ENCODE measurements at places on chromosomes 6 and 20.

DNA sequence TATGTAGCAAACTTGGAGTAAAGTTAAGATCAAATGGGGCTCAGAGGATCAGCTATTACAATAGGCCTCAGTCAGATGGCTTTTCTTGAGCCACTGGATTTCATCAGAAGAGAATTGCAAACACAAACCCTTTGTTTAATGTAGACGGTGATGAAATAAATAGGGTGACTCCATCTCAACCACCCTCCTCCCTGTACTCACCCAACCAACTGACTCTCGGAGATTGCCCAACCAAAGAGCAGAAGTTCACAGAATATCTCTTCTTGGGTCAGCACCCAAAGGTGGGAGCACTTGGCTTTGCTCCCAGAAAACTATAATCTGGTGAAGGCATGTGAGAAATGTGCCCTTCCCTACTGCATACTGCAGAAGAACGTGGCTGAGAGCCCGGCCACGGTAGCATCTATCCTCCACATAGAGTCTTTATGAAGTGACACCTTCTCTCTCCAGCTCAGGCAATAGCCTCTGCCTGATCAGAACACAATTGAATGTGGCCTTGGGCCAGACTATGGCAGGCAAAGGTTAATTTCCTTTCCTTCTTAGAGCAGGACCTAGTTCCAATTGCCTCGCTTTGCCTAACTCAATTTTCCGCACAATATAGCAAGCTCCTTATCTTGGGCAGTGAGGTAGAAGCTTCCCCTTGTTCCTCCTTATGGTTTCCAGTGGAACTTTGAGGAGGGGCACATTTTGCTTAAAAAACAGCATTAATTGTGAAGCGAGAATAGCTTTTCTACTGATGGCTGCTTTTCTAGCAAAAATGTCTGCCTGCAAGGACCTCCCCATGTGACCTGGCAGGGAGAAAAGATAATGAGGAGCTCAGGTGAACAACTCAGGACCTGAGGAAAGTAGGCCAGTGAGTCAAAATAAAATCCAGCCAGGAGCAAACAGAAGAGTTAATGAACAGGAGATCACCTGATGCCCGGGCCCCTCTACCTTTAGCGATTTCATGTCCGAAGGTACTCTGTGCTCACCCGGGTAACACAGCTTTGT is 79.4 kb downstream of the GFOD1 start:
- no peak for DNase-seq
- H3K27me3 ChIP-seq = no peaks in the 10 kb centered on the region
- H3K27ac ChIP-seq = no peak overlapping the region
- H3K4me1 ChIP-seq = no peaks in the 10 kb centered on the region

DNA sequence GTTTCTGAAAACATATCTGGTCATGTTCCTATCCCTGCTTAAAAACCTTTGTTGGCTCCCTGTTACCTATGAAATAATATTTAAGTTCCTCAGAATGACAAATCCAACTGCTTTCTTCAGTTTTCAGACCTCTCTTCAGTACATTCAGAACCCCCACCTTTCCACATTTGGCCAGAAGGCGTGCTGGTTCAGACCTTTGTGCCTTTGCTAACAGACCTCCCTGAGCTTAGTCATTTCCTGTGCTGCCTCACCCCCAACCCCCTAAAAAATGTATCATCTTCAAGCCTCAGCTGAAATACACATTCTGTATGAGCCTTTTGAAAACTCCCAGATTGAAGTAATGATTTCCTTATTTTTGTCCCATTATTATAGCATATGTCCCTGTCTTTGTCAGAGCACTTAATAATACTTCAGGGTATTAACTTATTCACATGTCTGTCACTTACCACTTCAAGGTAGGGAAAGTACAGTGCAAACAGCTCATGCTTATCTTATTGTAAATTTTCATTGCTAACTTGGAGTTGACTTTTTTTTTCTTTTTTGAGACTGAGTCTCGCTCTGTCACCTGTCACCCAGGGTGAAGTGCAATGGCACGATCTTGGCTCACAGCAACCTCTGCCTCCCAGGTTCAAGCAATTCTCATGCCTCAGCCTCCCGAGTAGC is 19.7 kb downstream of the FAM217A start:
- H3K27me3 ChIP-seq = no peaks in the 10 kb centered on the region
- H3K4me1 ChIP-seq = no peaks in the 10 kb centered on the region
- DNase-seq = no peak

DNA sequence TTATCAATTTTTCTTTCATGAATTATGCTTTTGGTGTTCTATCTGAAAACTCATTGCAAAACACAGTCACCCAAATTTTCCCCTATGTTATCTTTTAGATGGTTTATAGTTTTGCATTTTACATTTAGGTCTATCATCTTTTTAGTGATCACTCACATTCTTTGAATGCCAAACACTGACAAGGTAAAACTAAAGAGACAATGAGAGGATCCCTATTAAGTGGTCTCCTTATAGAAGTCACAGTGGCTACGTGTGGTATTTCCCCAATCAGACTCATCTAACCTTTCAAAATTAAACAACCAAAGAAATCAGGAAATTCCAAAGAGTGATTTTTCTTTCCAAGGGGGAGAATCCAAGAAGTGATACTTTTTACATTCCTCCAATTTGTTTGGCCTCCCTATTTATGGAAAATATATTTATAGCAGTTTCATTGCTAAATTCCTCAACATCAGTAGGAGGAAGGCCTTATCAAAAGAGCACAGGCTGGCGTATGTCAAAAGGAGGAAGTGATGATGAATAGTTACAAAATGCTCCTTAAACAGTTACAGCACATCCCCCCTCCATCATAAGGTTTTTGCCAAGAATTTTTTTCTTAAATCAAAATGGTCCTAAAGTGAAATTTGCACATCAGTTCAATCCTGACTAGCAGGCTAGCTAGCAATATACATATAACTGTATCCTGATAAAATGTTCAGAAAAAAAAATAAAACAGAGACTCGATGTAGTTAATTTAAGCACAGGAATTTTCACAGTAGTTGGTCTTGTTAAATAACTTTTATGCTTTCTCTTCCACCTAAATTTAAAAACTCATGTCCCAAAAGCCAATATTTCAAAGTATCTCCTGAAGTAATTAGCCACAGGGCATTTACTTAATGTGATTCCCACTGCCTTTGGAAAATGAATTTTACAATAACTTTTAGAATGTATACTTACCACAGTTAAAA is 76.2 kb upstream of the IPCEF1 start:
- no peak for DNase-seq
- no peak overlapping the region for H3K4me3 ChIP-seq
- no peak overlapping the region for H3K27ac ChIP-seq
- H3K27me3 ChIP-seq = no peaks in the 10 kb centered on the region
- no peaks in the 10 kb centered on the region for H3K4me1 ChIP-seq

- H3K36me3 ChIP-seq = no peaks in the 10 kb centered on the region
- no peaks in the 10 kb centered on the region for H3K27me3 ChIP-seq
- H3K4me1 ChIP-seq = no peaks in the 10 kb centered on the region
These were observed 106.9 kb downstream of the TBX18 start for GRCh38 chr6:84657486-84657885.

- peaks cover 11% of the 10 kb centered on the region for H3K27me3 ChIP-seq
- H3K36me3 ChIP-seq = no peaks in the 10 kb centered on the region
- peak; percentile 25 for DNase-seq
- H3K4me3 ChIP-seq = no peak overlapping the region
These were observed 31.6 kb upstream of the SLC32A1 start for GRCh38 chr20:38692436-38693411.

DNA sequence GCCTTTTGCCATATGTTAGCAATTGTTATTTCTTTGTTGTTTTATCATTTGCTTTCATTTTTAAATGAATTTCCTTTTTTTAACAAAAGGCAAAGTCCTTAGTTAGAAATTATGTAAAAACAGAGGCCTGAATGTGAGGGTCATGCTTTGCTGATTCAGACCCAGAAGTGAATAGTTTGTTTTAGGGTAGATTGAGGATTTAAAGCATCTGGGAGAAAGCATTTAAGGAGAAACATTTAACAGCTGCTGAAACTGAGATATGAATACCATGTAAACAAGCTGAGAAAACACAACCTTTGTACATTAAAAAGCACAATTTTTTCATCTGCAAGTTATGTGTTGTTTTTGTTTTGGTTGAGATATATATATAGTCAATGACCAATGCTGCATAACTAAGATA is 8.0 kb downstream of the HTR1B start:
- H3K4me3 ChIP-seq = no peak overlapping the region
- DNase-seq = no peak
- no peak overlapping the region for H3K27ac ChIP-seq
- H3K27me3 ChIP-seq = no peaks in the 10 kb centered on the region
- H3K4me1 ChIP-seq = no peaks in the 10 kb centered on the region
- H3K36me3 ChIP-seq = no peaks in the 10 kb centered on the region

DNA sequence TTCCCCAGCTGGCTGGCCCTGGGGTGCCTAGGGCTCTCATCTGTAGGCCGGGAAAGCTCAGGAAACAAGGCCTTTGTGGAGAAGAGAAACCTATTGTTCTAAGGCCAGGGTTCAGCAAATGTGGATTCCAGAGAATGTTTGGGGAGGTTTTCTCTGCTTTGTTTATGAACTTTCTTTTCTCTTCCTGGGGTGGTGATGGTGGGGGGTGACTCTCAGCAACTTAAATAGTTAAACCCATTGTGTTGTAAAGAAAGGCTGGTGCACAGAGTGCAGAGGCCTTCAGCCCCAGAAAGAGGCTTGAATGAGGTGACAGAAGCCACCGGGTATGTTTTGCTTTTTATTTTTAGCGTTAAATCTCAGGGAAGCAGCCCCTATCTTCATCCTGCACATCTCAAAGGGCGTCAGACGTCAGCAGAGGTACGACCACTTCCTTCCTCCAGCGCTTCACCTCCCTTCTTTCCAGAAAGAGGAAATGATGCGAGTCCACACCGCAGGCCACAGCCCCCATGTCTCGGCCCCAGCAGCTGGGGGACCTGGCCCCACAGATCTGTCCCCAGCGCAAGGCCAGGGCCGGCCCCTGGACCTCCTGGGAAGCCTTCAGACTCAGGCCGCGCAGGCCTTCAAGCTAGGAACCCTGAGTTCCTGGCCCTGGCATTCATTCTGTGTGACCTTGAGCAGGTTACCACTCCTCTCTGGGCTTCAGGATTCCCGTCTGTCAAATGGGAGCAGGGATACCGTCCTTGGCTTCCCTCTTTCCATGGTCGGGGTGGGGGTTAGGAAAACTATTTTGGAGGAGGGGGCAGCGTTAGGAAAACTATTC is 605 bp upstream of the PPP1R16B start:
- H3K27me3 ChIP-seq = no peaks in the 10 kb centered on the region
- peak overlapping the region; percentile 98 for H3K27ac ChIP-seq
- no peaks in the 10 kb centered on the region for H3K36me3 ChIP-seq
- H3K4me1 ChIP-seq = peaks cover 44% of the 10 kb centered on the region
- peak overlapping the region; percentile 82 for H3K4me3 ChIP-seq

DNA sequence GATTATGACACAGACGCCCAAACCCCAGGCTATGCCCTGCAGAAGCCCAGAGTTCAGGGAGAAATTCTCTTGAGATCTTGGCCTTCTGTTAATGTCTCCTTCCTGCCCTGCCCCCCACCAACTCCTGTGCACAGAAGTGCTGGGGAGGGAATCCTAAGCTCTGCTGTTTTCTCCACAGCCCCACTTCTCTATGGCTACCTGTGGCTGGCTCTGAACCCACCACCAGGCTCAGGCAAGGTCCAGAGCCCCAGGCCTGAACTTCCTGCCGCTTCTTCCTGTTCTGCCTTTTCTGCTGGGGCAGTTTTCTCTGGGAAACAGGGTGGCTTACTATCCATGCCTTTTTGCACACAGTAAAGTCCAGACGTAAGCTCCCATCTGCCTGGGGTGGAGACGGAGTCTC is 77.5 kb upstream of the NNAT start:
- no peaks in the 10 kb centered on the region for H3K27me3 ChIP-seq
- no peaks in the 10 kb centered on the region for H3K36me3 ChIP-seq
- H3K4me1 ChIP-seq = no peaks in the 10 kb centered on the region
- DNase-seq = no peak
- no peak overlapping the region for H3K27ac ChIP-seq
